ENCODE measurements at places on chromosomes 6 and 20.
A peak's percentile ranks its signal among the peaks of the same experiment; 100 is the strongest.

DNA sequence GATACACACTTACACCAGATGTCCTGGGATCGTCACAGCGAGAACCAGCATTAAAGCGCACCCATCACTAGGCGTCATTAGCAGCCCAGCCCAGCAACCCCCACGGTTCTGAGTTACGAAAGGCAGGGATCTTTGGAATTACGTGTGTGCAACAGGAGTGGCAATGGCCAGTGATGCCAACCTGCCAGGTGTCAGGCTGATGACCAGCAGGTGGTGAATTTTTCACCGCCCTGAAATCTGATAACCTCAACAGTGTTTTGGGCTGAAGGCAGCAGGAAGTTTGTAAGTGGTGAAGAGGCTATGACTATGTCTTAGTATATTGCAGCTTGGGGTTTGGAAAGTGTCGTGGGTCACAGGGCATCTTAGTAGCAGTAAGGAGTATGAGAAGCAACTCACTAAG is 166.1 kb downstream of the TMEM242 start:
- no peak for DNase-seq

- DNase-seq, result no peak
Measured at GRCh38 chr6:134806180-134806798, 143.6 kb downstream of the ALDH8A1 start.

DNA sequence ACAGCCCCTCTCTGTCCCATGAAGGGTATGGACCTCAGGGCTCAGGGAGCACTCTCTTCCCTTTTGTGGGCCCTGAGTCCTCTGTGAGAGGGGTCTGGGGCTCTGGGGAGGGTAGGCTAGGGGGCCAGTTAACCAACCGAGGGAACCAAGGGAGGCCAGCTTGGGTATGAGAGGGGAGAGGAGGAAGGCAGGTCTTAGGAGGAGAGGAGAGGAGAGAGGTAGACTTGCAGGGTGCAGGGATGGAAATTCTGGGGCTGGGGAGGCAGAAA is 720 bp downstream of the DUSP15 start:
- no peak for DNase-seq

DNA sequence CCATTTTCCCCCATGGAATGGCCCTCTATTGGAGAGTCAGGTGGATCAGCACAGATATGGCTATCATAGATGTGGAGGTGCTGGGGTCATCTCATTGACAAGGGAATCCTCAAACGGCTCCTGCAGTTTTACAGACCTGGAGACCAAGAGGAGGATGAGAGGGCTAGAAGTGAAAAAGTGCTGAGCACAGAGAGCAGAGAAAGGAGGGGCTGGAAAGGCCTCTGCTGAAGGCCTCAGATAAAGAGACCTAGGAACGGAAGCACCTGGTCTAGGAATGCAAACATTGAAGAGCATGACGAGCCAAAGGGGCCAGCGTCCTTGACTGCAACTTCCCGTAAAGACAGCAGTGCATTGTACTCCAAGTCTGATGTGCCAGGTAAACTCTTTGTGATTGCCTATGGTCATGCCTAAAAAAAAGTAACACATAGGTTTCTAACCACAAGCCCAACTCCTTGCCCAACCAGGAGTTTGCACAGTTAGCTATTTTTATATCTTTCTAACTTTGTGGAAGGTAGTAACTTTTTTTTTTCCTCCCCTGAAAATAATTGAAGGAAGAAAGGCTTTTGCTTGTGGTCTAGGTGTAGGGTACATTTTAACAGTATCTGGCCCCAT is 15.2 kb downstream of the RSPH4A start:
- no peak for DNase-seq

DNA sequence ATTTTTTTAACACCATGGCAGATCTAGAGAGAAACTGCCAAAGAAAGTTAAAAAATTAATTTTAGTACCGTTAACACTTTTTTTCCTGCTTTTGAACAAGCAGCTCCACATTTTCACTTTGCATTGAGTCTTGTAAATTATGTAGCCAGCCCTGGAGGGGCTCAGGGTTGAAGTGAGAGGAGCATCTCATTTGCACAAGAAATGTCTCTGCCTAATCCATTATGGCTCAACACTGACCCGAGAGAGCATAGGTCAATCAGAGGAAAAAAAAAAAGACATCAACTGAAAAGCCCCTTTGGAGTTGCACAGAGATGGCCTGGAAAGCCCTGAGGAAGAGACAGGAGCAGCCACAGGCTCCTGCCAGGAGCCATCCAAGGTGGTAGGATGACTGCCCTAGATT is 4.3 kb upstream of the SLPI start:
- DNase-seq, result no peak

- DNase-seq, result no peak
Measured at GRCh38 chr6:52418606-52419005, 1.5 kb upstream of the EFHC1 start.

- no peak for DNase-seq
Measured at GRCh38 chr6:55131616-55132015, 42.7 kb upstream of the HCRTR2 start.

DNA sequence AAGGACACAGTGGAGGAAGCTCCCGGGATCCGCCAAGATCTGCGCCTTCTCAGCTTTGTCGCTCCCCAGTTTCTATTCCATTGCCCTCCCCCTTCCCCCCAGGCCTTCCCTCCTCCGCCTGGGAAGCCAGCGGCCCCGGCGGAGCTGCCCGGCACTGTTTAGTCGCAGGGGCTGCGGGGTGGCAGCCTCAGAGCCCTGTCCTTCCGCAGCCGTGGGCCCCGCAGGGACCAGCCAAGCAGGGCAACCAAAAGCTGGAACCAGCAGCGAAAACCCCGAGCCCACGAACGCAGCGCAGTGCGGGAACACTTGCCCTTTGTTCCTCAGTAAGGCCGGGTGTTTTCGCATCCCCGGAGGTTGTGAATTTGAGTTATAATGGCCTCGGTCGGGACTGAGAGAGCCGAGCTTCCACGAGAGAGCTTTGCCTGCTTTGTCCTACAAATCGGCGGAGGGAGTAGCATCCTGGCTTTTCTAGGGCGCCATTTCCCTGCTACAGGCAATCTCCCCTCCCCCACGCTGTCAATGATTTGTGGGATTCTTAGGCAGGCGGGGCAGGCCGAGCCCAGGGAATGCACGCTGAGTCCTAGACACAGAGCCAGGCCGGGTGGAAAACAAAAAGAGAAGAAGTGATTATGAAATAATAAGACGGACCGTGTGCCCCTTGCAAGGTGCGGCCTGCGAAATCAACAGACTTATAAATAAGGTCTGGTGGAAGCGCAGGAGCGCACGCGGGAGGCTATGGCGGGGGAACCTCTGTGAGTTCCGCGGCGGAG is 4.0 kb upstream of the TUBB2B start:
- peak; percentile 66 for DNase-seq

- no peak for DNase-seq
Measured at GRCh38 chr6:137810554-137811120, 56.4 kb upstream of the TNFAIP3 start.

GRCh38 chr6:106509420-106510089 is 119.7 kb downstream of the RTN4IP1 start:
- DNase-seq, result no peak

- DNase-seq, result no peak
Measured at GRCh38 chr6:127952831-127953230, 52.0 kb upstream of the THEMIS start.

DNA sequence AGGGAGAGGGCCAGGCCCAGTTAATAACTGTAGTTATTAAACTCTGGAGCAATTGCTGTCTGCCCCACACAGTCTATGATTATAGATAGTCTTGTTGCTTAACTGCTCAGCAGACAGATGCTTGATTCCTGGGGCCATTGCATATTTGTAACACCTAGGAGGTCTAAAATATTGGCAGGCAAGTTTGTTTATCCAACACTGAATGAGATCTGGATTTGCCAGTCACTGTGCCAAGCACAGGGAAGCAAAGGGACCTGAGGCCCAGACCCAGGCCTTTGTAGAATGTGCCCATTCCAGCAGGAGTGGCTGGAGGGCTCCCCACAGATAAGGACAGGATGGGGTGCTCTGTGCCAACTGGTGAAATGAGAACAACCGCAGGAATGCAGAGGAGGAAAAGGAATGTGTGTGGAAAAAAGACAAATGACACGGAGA is 17.6 kb upstream of the ENTPD6 start:
- DNase-seq, result peak; percentile 27

DNA sequence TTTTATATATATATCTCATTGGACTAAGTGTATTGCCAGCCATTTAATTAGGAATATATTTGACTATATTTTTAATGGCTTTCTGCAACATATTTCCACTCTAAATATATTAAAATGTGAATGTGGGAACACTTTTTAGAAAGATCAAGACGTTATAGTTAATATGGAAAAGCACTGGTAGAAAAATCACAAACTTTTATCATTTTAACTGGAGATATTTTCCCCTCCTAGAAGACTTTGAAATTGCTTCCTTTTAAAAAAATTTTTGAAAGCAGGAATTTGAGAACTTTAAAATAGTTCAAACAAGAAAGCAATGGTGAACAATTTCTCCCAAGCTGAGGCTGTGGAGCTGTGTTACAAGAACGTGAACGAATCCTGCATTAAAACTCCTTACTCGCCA is at the start of gene TAAR9:
TAAR9 (plus strand) TSS at position 301 of the 400 bp plus-strand sequence; CDS start at position 314, 13 bp downstream.
- no peak for DNase-seq

- no peak for DNase-seq
Measured at GRCh38 chr20:23407781-23408464, 13.4 kb downstream of the NAPB start.

GRCh38 chr6:11796829-11797228 is 18.2 kb upstream of the ADTRP start:
- no peak for DNase-seq

- peak; percentile 33 for DNase-seq
Measured at GRCh38 chr20:4038047-4038459, 22.7 kb upstream of the RNF24 start.

GRCh38 chr20:23235173-23236027 is 115.2 kb upstream of the NXT1 start:
- DNase-seq, result peak; percentile 13

GRCh38 chr6:119110601-119111548 is 32.4 kb upstream of the FAM184A start:
- peak; percentile 17 for DNase-seq
